ENCODE measurements at places on chromosomes 16 and 17.
A peak's percentile ranks its signal among the peaks of the same experiment; 100 is the strongest.

- no peaks in the 10 kb centered on the region for H3K4me1 ChIP-seq
- no peak overlapping the region for H3K27ac ChIP-seq
- no peaks in the 10 kb centered on the region for H3K36me3 ChIP-seq
- H3K27me3 ChIP-seq, result no peaks in the 10 kb centered on the region
These were observed 187.4 kb downstream of the CA10 start for GRCh38 chr17:51971121-51971520.

- peaks cover 4% of the 10 kb centered on the region for H3K4me1 ChIP-seq
- no peaks in the 10 kb centered on the region for H3K36me3 ChIP-seq
- H3K27me3 ChIP-seq, result no peaks in the 10 kb centered on the region
- no peak overlapping the region for H3K4me3 ChIP-seq
- no peak for DNase-seq
These were observed 58.6 kb upstream of the TOB1 start for GRCh38 chr17:50924800-50925199.

DNA sequence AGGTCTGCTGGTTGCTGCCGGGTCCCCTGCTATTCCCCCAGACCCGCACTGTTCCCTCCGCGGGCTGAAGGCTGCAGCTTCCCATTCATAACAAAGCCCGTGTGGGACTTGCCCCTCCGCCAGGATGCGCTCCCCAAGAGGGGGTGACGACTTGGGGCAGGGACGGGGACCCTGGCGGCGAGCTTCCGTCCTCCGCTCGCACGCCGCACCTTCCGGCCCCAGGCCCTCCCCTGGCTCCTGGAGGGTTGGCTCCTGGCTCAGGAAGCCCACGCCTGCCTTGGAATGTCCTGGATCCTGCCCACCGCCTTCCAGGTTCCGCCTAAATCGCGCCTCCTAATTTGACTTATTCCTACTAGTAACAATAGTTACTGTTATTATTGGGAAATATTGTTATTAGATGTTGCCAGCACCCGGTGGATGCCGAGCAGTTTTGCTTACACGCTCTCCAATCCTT lies 1.1 kb upstream of the TFAP4 start:
- H3K27ac ChIP-seq, result peak overlapping the region; percentile 73
- DNase-seq, result no peak
- no peaks in the 10 kb centered on the region for H3K27me3 ChIP-seq

DNA sequence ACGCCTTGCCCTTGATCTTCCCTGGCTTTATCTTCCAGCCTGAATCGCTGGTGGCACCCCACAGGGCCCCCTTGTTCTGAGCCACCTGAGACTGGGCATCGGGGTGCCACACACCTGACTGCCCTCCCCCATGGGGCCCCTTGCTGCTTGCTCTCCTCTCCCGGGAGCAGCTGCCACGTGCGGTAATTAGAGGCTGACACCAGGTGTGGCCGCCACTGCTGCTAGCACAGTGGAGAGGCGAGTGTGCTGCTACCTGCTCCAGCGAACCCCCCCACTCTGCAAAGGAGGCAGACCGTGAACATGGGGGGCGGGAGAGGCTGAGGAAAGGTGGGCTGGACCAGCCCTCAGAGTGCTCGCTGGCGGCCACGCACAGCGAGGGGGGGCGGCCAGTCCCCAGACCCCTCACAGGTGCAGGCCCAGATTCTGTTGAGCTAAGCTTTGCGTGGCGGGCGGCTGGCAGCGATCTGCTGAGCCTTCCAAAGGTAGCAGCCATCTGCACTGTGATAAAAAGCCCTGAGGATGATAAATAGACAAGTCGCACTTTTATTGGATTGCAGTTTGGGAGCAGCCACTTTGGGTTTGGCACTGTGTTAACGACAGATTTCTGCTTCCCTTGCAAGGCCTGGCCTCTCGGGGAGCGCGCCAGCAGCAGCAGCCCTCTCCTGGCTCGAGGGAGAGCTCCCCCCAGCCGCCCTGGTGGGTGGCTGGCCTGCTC lies 167.9 kb upstream of the GSE1 start:
- no peak for DNase-seq
- peaks cover 21% of the 10 kb centered on the region for H3K4me1 ChIP-seq
- no peak overlapping the region for H3K4me3 ChIP-seq
- no peaks in the 10 kb centered on the region for H3K27me3 ChIP-seq
- no peaks in the 10 kb centered on the region for H3K36me3 ChIP-seq

GRCh38 chr16:74623214-74623838 lies 16.4 kb upstream of the GLG1 start:
- H3K4me3 ChIP-seq, result no peak overlapping the region
- peaks cover 28% of the 10 kb centered on the region for H3K36me3 ChIP-seq
- no peaks in the 10 kb centered on the region for H3K4me1 ChIP-seq

- H3K4me1 ChIP-seq, result no peaks in the 10 kb centered on the region
- H3K27ac ChIP-seq, result no peak overlapping the region
- no peak overlapping the region for H3K4me3 ChIP-seq
These were observed 150.0 kb downstream of the SDK2 start for GRCh38 chr17:73493956-73494926.

GRCh38 chr16:89265647-89266046 lies 48.1 kb downstream of the ZNF778 start:
- H3K27me3 ChIP-seq, result no peaks in the 10 kb centered on the region
- H3K4me1 ChIP-seq, result peaks cover 31% of the 10 kb centered on the region
- 0 out of 2 replicates have a peak overlapping the region, but pooled peaks have one; percentile 12 for H3K27ac ChIP-seq
- DNase-seq, result no peak
- H3K36me3 ChIP-seq, result no peaks in the 10 kb centered on the region

DNA sequence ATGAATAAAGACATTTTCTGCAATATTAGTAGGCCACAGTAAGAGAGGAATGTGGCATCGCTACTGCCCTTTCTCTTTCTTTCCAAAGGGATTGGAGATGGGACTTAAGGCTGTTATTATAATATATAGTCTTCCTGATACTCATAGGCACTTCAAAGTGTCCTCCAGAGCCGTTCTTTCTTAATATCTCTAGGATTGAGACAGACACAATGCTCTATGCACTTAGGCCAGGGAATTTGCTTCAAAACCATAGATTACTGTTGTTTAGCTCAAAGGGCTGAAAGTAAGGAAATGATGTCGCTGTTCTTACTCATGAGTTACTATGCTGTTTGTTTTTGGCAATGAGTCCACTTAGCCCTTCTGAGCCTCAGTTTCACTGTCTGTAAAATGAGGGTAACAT lies 590.5 kb downstream of the CDH11 start:
- no peak overlapping the region for H3K4me3 ChIP-seq
- no peak overlapping the region for H3K27ac ChIP-seq
- no peaks in the 10 kb centered on the region for H3K4me1 ChIP-seq
- H3K27me3 ChIP-seq, result no peaks in the 10 kb centered on the region
- no peaks in the 10 kb centered on the region for H3K36me3 ChIP-seq

- no peaks in the 10 kb centered on the region for H3K27me3 ChIP-seq
- DNase-seq, result no peak
- H3K27ac ChIP-seq, result no peak overlapping the region
- H3K36me3 ChIP-seq, result no peaks in the 10 kb centered on the region
These were observed 9.2 kb upstream of the NAT9 start for GRCh38 chr17:74785096-74785980.
